Karpas-422 (cell line): ENCODE measurements at places on chromosomes 5 and 9.

DNA sequence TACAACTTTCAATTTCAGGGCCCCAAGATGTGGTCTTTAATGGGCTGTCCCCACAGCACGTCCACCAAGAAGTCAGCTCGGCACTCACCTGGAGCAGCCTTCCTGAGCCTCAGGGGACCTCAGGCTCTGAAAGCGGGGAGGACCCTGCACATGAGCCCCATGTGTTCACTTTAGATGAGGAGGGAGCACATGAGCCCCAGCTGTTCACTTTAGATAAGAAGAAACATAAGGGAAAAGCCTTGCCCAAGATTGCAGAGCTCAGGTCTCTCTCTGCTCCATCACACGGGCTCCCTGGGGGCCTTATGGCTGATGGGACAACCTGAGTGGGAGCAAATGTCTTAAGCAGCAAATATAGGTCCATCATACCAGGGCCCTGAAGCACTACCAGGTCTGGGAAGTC is 56.4 kb downstream of the NIPSNAP3B start:
- DNase-seq: no peak

DNA sequence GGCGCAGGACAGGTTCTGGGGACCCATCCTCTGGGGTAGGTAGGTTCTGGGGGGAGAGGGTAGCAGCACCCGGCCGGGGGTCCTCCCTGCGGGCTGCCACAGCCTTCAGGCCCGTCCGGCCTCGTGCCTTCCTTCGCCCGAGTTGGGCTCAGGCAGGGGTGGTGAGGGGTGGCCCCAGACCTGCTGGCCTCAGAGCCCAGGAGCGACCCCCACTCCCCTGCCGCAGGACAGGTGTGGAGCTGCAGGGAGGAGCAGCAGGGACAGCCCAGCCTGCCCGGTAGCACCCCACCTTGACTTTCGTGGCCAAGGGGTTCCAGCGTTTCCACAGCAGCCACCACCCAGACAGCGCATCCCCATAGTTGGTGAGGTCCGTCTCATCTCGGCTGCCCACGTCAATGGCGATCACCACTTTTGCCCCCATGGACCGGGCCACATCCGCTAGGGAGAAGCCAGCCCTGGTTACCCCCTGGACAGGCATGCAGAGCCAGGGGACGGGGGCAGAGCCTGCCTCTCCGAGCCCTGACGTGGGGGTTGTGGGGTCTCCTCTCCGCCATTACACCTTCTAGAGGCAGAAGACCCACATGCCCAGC is 3.4 kb upstream of the NSMF start:
- DNase-seq: no peak

DNA sequence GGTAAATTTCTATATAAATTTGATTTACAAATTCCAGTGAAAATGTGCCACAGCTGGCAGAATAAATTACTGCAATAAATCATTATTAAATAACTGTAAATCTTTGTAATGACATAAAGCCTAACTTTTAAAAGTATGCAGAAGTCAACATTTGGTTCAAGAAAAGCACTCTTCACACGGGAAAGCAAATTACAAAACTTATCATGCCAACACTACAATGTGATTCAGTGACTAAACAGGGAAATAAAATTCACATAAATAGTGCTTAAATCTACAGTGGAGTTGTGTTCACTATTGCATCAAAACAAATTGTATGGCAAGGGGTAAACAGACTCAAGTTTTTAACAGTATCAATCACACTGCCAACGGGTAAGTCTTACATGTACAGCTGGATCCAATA is 117.2 kb downstream of the BNC2 start:
- DNase-seq: no peak

DNA sequence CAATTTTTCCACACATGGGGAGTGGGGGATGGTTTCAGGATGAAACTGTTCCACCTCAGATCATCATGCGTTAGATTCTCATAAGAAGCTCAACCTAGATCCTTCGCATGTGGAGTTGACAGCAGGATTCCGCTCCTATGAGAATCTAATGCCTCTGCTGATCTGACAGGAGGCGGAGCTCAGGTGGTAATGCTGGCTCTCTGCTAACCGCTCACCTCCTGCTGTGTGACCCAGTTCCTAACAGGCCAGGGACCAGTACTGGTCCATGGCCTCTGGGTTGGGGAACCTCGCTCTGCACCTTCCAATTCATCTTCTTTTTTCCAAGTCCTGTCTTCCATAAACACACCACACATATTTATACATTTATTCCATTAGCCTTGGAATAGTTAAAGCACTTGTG is 33.0 kb downstream of the POU5F2 start:
- no peak for DNase-seq

GRCh38 chr5:35672995-35673394 is 55.3 kb downstream of the SPEF2 start:
- no peak for DNase-seq

- DNase-seq: no peak
Observed at GRCh38 chr9:100591639-100592412, 13.9 kb downstream of the CAVIN4 start.

DNA sequence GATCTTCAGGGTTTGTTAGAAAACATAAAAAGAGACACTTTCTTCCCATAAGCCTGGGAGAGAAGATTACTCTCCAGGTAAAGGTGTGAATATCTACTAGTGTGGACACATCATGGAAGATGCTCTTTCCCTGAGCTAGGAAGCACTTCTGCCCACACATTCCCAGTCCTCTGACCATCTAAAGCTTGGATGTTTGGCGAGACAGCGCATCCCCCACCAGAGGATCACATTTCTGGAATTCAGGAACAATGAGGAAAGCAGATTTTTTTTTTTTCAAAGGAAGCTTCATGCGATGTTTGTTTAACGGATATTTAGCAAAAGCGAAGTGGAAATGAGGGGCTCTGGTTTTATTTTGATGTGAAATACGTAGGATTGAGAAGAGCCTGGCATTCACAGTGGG is 6.2 kb downstream of the SVEP1 start:
- no peak for DNase-seq
